ENCODE measurements at places on chromosomes 12 and 14.

GRCh38 chr12:108254517-108255251 is 84.4 kb downstream of the CMKLR1 start:
- DNase-seq, result no peak

DNA sequence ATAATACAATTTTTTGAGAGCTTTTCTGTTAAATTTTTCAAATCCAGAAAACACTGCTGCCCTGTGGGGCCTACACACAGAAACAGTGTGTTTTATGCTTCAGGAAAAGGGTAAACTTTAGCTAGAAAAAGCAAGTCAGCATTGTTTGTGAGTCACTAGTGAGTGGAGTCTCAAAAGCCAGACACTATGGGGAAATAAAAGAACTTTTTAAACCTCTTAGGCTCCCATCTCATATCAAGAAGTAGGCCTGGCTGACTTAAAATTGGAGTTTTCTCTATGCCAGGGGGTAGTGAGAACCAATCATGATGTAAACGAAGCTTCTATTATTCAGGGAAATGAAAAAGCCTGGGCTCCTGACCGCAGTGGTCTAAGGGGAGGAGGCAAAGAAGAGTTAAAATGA is 12.6 kb downstream of the GPR65 start:
- no peak for DNase-seq

GRCh38 chr12:127254420-127254955 is 1012.5 kb upstream of the TMEM132C start:
- DNase-seq, result no peak

DNA sequence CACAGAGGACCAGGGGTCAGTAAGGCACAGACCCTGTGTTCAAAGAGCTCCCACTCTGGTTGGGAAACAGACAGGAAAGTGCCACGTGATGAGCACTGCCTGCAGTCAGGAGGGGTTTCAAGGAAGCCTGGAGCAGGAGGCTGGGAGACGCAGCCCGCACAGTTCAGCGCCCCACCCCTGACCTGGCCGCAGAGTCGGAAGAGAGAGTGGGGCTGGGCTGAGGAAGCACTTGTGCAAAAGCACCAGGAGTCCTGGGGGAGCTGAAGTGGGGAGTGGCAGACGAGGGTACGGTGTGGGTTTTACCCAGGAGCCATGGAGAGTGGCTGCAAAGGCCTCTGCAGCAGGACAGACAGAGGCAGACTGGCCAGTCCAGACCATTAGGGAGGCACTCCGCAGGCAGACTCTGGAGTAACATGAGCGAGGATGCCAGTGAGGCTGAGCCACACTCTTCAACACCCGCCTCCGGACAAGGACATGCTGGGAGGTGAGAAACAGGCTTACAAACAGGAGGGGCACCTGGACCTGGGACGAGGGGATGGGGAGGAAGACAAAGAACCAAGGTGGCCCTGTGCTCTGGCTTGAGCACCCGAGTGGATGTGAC is 85.7 kb upstream of the GPR68 start:
- DNase-seq, result no peak

DNA sequence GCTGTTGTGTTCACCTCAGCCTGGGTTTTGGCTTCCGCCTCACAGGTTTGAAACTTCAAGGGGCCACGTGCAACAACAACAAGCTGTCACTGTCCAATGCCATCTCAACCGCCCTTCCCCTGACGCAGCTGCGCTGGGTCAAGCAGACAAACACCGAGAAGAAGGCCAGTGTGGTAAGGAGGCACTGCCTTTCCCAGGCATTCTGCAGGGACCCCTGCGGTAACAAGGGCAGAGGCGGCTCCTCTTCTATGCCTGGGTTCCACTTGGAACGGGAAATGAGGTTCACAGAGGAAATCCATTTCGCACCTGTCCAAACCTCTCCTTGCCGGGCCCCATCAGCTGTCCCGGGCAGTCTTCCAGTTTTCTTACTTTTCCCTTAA is 36.8 kb downstream of the HSP90AA1 start:
- no peak for DNase-seq

GRCh38 chr12:60197589-60197988 is 601.8 kb downstream of the SLC16A7 start:
- DNase-seq, result no peak

DNA sequence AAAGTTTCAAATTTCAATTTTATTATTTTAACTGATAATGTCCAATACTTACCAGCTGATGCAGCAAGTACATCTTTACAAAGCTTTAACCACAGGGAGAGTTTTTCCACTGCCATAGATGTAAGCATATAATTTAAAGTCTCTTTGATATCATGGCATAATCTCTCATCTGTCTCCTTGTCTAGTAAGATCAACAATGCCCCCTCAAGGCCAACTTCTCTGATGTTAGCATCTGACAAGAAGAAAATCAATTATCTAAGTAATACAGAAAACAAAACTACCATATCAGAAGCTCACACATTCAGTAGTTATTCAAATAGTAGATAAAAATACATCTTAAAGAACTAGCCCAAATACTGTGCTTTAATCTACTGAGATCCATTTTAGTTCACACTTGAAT is 94.2 kb downstream of the HEATR5A start:
- DNase-seq, result no peak

GRCh38 chr14:100659345-100660001 is 67.2 kb upstream of the DLK1 start:
- no peak for DNase-seq

DNA sequence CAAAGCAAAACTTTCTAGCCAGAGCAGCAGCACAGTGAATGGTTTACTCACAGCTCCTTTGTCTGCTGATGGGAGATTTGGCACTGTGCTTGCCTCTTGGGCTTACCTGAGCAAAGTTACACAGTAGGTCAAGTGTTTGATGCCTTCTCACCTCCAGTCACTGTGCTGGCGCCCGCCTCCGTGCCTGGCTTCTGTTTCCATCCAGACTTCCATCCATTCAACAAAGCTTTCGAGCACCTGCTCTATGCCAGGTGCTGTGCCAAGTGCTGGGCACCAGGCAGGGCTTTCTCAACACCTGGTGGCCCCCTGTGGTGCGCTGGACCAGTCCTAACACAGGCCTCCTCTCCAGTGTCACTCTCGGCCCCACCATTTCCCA is 199.2 kb upstream of the EEA1 start:
- no peak for DNase-seq

DNA sequence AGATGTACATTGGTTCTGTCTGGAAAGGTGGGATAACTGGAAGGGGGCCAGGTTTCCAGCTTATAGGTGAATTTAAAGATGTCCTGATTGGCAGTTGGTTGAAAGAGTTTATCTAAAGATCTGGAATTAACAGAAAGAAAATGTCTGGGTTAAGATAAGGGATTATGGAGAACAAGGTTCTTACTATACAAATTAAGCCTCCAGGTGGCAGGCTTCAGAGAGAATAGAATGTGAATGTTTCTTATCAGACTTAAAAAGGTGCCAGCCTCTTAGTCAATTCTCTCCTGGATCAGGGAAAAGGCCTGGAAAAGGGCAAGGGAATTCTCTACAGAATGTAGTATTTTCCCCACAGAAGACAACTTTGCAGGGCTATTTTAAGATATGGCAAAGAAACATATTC is 53.1 kb downstream of the CNTN1 start:
- DNase-seq, result no peak

- DNase-seq, result no peak
These were observed 1.8 kb downstream of the OTOGL start for GRCh38 chr12:80101126-80101525.

DNA sequence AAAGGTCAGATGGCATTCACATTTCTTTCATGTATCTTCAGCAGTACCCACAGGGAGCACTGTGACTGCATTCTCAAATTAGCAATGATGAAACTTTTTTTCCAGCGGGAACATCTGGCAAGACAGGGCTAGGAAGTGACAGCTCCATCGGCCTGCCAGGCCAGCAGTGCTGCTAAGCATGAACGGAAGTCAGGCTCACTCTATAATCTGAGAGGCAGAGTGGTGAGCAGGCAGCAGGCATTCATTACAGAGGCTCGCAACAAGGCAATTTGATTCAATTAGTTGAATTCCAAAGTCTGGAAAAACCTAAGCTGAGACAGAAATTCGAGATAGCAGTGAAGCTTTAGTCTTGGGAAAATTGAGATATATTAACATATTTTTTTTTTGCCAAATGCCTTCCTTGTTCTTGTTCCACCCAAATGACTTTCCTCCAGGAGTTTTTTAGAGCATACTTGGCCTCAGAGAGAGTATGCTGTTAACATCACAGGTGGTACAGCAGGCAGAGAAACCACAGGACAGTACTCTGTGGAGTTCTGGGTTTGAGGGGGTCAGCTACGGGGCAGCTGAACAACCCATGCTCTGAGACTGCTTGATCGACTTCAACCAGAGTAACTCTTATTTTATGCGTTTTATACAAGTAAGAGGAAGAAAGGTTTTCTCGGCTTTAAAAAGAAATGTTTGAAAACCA is 414.9 kb downstream of the APAF1 start:
- no peak for DNase-seq

DNA sequence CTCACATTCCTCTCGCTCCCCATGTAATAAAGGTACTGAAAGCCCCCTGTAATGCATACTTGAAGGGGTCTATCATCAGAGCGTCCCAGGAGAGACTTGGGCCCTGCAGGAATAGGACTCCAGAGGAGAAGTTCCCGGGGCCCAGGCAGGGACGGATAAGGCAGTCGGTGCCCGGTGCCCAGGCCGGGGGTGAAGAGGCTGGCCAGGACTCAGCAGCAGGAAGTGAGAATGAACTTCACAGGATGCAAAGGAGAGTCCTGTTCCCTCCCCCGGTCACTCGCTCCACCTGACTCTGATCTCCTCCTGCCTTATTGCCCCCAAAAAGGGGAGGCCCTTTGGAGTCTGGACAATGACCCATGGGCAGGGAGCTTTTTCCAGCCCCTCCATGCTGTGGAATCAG is 40.2 kb downstream of the LRRC74A start:
- DNase-seq, result no peak

- DNase-seq, result no peak
These were observed 2.3 kb upstream of the GLIPR1 start for GRCh38 chr12:75478116-75478794.

GRCh38 chr14:68780358-68781160 is 12.3 kb downstream of the ZFP36L1 start:
- no peak for DNase-seq

GRCh38 chr12:64950711-64951298 is 126.4 kb downstream of the TBC1D30 start:
- no peak for DNase-seq

DNA sequence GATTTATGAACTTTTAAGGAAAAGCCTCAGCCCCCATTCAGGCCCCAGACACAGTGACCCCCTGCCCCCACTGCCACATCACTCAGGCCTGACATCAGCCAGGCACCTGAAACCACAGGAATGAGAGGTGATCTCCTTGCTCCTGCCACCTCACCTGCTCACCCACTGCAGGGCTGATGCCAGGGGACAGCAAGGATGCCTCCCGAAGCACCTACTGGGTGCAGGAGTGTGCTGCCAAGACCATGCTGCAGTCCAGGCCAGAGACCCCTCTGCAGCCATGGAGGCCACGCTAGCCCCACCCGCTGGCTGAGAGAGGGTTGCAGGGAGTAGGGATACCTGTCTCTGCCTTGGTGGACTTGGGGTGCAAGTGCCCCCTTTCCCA is 18.6 kb upstream of the KRT7 start:
- DNase-seq, result no peak

- no peak for DNase-seq
These were observed 155.0 kb downstream of the EPS8 start for GRCh38 chr12:15634010-15634683.

GRCh38 chr14:99441157-99441870 is 39.3 kb downstream of the SETD3 start:
- DNase-seq, result no peak

DNA sequence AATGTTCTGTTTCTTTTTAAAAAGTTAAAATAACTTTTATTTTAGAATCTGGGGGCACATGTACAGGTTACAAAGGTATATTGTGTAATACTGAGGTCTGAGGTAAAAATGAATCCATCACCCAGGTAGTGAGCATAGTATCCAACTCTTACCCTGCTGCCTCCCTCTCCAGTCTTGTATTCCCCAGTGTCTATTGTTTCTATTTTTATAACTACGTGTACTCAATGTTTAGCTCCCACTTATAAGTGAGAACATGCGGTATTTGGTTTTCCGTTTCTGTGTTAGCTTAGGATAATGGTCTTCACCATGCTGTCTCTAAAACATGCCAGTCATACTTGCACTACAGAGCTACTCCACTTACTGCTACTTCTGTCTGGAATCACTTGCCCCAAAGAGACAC is 8.4 kb downstream of the FBXO33 start:
- DNase-seq, result no peak

DNA sequence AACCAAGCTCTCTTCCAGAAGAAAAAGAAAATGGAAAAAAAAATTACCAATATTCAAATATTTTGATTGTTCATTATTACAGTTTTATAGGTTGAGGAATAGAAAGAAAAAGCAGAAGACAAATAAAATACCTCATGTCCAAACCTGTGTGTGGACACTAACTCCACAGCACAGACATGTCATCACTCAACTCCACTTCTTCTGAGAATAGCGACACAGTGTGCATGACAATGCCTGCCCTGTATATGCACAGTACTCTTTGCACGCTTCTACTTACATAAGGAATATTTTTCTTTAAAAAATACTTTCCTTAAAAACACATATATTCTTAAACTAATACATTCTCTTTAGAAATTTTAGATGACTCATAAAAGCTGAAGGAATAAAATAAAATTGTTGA is 81.1 kb downstream of the HMGA2 start:
- no peak for DNase-seq

DNA sequence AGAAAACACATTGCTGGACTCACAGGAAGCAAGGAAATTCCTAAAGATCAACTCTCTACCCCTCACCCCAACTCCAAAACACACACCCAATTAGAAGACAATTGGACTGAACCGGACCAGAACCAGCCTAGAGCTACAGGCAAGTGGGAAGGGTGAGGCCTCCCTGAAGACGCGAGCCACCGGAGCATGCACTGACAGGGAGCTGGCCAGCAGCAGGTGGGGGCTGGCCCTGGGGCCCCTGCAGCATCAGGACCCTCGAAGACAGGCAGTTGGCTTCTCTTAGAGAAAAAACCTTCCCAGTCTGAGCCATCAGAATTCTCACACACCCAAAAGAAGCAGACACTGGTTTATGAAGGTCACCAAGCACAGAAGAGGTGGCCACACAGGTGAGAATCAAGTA is 209.5 kb upstream of the DIO3 start:
- DNase-seq, result no peak

DNA sequence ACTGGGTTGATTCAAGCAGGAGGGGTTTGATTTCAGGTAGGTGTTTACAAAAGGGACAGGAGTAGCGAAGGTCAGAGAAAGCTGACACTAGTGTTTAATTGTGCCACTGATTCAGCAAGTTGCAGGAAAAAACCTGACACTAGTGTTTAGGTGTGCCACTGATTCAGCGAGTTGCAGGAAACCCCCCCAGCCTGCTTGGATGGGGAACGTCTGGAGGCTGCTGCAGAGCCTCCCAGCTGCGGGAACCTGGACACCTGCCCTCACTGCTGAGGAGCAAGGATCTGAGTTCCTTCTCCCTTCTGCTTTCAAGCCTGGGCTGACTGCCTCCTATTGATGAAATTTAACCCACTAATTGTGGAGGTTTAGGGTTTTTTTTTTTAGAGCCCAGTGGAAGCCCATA is 84.2 kb downstream of the AVPR1A start:
- no peak for DNase-seq

Measured in right renal pelvis (tissue), 4 donors.